ENCODE measurements at places on chromosomes 7 and 10.
A peak's percentile ranks its signal among the peaks of the same experiment; 100 is the strongest.

DNA sequence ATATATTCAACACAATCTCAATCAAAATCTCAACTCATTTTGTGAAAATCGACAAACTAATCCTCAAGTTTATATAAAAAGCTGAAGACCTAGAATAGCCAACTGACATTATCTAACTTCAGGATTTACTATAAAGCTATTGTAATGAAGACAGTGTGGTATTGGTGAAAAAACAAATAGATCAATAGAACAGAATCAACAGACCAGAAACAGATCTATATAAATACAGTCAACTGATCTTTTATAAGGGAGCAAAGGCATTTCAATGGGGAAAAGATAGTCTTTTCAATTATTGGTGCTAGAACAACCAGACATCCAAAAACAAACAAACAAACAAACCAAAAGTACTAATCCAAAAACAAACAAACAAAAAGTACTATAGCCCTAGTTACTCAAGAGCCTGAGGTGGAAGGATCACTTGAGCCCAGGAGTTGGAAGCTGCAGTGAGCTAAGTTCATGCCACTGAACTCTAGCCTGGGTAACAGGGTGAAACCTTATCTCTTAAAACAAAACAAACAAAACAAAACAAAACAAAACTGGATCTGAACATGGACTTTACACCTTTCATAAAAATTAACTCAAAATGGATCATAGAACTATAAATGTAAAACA is 26.6 kb upstream of the AKR1D1 start:
- DNase-seq, result no peak

DNA sequence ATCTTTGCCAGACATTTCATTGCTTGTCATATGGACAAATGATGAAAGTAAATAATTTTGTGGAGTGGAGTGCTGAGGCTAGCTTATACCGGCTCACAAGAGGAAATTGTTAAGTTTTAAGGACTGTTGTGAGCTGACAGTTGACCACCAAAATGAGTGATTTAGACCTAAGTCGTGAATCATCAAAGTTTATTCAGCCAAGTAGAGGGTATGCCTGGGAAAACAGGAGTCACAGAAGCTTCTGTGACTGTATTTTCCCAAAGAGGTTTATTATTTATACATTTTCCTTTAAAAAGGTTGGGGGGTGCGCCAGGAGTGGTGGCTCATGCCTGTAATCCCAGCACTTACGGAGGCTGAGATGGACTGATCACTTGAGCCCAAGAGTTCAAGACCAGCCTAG is 21.8 kb downstream of the MRPS24 start:
- no peak for DNase-seq

DNA sequence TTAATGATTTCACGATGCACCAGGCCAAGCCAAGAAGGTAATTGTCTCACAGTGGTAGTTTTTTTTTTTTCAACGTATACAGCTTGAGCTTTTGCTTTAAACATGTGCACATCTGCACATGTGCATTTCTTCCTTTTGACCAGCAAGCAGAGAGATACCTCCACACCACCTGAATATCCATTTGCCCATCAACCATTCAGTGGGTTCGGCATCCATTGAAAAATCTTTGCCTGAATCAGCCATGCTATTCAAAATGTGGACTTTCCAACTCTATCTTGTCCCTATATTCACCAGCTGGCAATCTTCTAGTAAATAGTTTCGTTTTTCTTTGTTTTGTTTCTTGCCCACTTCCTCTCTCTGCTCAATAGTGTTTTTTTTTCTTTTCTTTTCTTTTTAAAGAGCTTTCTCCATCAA is 7.7 kb upstream of the TRA2A start:
- DNase-seq, result no peak

DNA sequence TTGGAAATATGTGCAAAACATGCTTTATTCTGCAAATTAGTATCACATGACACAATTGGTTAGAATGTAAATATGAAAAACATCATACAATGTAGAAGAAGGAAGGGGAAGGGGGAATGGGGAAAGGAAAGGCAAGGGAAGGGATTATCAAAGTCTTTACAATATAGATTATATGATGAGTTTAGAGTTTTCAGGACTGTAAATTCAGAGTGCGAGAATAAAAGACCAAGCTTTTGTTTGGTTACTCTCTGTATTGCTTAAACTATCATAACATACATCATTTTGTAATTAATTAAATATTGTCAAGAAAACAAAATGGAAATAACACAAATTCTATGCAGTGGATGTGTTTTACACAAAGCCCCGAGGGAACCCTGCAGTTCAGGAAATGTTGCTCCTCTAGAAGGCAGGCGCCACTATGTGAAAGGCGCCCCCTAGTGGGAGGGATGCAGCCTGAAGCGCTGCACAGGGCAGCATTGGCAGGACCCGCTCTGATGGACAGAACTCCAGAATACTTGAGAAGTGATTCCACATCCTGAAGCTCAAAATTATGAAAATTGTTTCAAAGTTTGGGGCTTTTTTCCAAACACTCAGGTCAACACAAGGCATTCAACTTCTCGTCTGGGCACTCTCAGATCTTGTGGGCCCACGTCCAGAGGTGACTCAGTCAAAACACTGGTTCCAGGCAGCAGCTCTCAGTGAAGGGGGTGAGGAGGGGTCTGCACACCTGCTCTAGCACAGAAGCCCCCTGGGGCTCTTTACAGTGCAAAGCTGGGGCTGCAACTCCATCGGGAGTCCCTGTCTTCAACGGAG is 31.6 kb upstream of the TMEM254 start:
- DNase-seq, result peak; percentile 32

- peak; percentile 45 for DNase-seq
These were observed at the start of gene RTKN2 for GRCh38 chr10:62268399-62269114. RTKN2 (minus strand) TSS chr10:62268844; CDS start chr10:62268610, 234 bp downstream.

DNA sequence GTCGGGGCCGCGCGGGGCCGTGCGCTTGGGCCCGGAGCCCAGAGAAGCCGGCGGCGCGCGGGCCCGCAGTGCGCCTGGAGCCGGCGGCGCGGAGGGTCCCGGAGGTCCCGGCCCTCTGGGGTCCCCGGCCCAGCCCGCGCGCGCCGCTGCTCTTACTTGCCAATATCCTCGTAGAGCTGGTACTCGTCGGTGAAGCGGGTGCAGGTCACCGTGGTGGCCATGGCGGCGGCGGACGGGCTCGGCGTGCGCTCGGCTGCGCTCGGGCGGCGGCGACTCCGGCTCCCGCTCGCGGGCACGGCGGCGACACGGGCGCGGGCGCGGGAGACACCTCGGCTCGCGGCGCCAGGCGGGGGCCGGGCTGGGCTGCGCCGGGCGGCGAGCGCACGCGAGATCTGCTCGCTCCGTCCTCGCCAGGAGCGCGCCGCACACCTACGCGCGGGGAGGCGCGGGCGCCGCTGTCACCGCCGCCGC is at the start of gene CAMK2B:
CAMK2B (minus strand) TSS at position 394 of the 471 bp plus-strand sequence; CDS start at position 221, 173 bp downstream.
- no peak for DNase-seq

- DNase-seq, result no peak
These were observed 63.1 kb downstream of the FZD1 start for GRCh38 chr7:91327346-91327745.

GRCh38 chr10:36739884-36740445 is 385.4 kb upstream of the ANKRD30A start:
- no peak for DNase-seq

DNA sequence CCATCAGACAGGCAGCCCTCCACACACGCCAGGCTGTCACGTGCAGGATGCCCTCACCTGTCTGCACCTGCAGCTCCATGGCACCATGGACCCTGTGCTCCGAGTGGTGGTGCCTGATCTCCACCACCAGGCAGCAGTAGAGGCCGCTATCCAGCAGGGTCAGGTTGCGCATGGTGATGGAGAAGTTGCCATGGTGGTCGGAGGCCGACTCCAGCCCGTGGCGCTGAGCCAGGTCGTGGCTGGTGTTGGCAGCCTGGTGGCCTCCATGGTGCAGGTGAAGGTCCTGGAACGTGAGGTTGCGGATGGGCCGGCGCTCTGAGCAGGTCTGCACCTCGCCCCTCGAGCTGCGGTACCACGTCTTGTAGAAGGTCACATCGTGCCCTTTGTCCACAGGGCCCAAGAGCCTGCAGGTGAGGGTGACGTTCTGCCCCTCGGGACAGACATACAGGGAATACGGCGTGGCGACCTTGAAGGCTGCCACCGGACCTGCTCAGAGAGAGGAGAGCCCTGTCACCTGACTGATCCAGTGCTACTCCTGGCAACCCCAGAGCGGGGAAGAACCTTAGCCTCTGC is 11.7 kb downstream of the VSIR start:
- DNase-seq, result no peak

DNA sequence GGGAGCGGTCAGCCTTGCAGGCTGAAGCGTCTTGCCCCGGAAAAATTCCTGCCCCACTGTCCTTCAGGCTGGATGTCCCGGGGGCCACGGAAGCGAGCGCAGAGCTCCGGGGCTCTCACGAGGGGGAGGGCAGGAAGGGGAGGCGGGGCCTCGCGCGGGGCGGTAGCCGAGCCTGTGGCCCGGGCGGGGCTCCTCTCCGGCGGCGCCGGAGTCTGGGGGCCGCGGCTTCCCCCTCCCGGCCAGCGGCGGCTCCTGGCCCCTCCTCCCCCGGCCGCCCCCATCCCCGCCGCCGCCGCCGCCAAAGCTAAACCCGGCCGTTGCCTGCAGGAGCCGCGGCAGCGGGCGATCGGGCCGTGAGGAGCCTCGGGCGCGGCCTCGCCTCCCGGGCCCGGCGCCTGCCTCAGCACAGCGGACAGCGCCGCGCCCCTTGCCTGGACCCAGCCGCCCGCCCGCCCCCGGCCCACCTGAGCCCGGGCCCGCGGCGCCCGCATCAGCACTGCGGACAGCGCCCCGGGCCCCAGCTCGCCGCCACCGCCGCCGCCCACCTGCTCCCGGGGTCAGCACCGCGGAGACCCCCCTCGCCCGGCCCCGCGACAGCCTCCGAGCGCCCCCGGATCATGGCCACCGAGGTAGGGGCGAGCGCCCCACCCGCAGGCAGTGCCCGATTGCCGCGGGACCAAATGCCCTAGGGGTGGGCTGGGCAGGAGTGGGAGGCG is at the start of gene GOLGA7B:
GOLGA7B (plus strand) TSS at position 157 of the 716 bp plus-strand sequence; CDS start at position 618, 461 bp downstream.
- DNase-seq, result peak; percentile 62

- no peak for DNase-seq
These were observed 34.1 kb upstream of the RET start for GRCh38 chr10:43042503-43043341.

DNA sequence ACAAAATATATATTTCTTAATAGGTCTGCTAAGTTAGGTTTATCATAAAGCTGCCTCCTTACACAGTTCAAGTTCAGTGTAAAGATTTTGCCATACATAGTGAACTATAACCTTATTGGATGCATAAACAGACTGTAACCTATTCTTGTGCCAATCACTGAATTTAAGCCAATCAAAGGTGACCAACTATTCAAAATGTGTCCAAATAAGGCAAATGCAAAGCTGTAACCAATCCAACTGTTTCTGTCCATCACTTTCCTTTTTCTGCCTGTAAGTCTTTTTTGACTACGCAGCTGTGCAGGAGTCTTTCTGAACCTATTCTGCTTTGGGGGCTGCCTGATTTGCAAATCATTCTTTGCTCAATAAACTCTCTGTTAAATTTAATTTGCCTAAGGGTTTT is 11.6 kb upstream of the DNMBP start:
- DNase-seq, result no peak

DNA sequence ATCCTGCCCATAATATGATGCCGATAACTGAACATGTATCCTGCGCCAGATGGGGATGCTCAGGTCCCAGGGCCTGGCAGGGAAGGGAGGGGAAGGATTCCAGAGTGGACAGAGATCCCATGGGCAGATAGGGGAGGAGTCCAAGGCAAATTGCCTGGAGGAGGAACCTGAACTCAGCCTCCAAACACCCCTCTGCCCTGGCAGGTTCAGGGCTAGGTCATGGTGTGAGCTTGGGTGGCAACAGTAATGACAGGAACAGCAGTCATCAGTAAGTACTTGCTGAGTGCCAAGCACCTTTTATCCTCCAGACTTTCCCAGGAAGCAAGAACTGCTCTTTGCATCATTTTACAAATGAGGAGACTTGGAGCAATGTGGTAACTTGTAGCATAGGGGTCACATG is 3.8 kb upstream of the PALD1 start:
- DNase-seq, result no peak

- DNase-seq, result no peak
These were observed 8.1 kb downstream of the TMEM248 start for GRCh38 chr7:66929165-66929564.

GRCh38 chr10:76626386-76626785 is 1011.2 kb downstream of the KCNMA1 start:
- DNase-seq, result no peak

- DNase-seq, result no peak
These were observed 5.3 kb downstream of the WIPF3 start for GRCh38 chr7:29811586-29811985.

- no peak for DNase-seq
These were observed 334.1 kb upstream of the TPK1 start for GRCh38 chr7:145169908-145170307.

GRCh38 chr10:57716884-57717283 is 550.8 kb downstream of the IPMK start:
- DNase-seq, result no peak

DNA sequence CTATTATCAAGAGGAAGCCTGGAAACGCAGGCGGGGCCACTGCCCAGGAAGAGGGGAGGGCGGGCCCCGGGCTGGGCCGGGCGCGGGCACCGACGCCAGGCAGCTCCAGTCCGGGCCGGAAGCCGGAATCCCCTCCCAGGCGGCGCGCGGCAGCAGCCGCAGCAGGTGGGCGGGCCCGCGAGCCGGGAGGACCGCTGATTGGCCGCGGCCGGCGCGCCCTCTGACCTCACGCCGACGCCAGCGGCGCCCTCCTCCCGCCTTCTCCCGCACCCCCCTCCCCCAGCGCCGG is 438 bp downstream of the BCL7B start:
- DNase-seq, result peak; percentile 72
